ENCODE measurements at places on chromosomes 6 and 20.

DNA sequence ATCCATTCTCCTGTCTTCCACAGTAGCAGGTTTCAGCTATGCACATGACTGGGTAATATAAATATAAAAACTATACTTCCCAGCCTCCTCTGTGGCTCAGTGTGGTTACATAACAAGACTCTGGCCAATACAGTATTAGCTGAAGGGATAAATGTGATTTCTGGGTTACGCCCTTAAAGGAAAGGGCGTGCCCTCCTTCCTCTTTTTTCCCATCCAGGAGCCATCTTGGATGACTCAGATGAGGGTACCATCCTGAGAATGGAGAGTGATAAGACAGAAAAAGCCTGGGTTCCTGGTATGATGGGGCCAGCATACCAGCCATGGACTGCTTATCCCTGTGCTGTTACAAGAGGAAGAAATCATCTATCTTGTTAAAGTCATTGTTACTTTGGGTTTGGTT is 123.3 kb downstream of the NFATC2 start:
- DNase-seq, result no peak

DNA sequence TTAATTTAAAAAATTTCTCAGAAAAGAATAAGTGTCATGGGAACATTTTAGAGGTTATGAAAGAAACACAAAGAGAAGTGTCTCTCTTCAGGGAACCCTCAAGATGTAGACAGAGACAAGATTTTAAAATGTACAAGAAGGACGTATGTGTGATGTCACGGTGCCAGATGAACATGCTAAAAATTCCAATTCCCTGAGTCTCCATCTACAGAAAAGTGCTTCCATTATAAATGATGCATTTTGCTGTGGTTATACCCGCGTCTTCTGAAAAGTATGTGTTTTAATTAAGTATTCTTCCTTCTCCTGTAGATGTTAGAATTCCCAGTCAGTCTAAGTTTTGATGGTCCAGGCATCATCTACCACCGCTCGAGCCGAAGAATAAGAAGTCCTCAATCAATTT is 489.1 kb downstream of the PREX1 start:
- no peak for DNase-seq

GRCh38 chr6:135703621-135704020 is 147.9 kb upstream of the PDE7B start:
- DNase-seq, result no peak

DNA sequence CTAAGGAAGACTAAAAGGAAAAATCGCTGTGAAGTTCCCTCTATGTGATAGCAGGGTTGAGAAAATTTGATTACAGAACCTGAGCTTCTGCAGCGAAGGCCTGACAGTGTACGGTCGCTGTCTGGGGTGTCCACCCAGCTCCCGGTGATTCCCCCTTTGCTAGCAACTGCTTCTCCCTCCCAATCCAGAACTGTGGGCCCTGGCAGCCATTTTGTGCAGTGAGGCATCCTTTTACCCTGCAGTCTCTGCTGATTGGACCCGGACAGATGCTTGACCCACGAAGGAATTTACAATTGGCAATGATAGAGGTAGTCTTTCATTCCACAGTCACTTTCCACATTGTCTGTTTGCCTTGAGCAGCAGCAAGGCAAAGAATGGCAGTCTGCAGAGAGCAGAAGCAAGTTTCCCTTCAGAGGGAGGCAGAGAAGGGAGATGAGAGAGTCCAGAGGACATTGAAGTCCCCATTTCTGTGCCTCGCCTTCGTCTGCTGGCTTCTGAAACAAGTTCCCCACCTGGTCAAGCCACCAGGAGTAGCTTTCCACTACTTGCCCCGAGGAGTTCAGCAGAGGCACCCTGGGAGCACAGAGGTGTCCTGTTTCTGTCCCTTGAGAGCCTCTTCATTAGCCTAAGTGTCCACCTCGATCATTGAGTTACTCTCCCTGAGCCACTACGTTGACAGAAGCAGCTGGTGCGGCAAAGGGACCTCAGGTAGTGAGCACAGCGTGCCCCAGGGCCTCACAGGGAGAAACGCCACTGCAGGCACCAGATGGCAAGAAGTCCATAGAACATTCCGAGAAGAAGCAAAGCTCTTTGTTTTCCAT is 370.3 kb downstream of the NRN1 start:
- no peak for DNase-seq

- DNase-seq, result no peak
Measured at GRCh38 chr20:59032713-59033059, 551 bp upstream of the ATP5F1E start.

DNA sequence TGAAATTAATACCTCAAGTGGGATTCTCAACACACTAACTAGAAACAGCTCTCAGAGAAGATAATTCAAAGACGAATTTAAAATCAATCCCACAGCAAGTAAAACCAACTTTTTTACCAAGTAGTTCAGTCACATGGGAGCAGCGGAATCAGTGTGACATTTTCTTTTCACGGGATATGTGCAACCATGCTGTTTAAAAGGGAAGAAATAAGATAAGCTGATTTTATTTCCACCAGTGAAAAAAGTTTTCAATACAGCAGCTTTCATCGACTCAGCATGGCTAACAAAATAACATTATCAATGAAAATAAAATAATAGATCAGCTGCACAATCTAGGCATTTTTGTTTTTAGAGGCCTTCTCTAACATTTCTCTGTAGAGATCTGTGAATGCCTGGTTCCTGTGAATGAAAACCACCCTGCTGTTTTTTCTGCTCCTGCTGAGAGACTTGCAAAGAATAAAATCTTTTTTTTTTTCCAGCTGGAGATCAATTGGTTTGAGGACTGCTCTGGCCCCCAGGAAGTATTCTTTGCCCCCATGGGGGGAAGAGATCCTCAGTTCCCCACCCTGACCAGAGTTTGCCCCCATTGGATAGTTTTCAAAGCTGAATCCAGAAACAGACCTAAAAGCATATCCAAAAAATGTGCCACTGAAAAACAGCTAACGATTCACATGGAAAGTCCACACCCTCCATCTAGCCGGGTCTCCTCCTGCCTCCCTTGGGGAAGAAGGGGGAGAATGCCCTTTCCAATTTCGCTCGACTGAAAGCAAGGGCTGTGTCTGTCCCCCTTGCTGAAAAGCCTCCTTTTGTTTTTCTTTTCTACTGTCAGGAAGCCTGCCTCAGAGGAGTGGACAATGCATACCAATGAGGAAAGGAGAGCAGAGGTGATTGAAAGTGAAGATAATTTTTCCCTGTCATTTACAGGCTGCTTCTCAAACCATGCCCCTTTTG is 317.6 kb downstream of the PRKN start:
- no peak for DNase-seq

GRCh38 chr6:73348550-73349204 is 5.4 kb downstream of the DPPA5 start:
- DNase-seq, result no peak

DNA sequence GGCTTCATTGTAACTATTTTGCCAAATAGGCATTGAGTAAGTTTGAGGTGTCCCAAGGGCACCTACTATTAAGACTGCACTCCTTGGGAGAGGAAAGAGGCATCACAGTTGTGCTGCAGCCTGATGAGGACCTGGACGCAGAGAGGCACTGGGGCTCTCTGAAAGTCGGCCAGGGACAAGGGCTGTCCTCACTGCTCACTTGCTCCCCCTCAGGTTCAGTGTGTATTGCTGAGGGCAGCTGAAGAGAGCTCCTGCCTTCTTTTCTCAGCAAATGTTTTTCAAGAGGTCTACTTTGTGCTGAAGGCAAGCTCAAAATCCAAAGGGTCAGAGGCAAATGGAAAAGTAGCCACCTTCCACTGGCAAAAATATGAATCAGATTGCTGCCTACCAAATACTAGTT is 331.8 kb downstream of the RIMS1 start:
- no peak for DNase-seq

DNA sequence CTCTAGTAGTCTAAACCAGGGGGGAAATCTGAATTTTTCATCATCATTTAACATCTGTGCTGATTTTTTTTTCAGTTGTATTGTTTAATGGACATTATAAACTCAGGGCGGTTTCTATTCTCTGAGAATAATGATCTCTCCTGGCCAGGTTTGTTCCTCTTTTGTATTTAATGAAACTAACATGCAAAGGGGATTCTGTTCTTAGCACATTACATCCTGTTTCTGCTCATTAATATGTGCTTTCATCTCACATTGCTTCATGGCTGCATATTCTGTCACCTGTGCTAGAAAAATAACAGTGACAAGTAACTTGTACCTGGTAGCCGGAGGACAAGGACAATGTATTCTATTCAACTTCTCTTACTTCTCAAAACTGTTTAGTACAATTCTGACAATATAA is 806 bp downstream of the HLA-DOB start:
- no peak for DNase-seq

GRCh38 chr6:136284909-136285308 is 4.7 kb downstream of the BCLAF1 start:
- DNase-seq, result no peak

- no peak for DNase-seq
Measured at GRCh38 chr20:37777012-37777950, 83.5 kb downstream of the CTNNBL1 start.

DNA sequence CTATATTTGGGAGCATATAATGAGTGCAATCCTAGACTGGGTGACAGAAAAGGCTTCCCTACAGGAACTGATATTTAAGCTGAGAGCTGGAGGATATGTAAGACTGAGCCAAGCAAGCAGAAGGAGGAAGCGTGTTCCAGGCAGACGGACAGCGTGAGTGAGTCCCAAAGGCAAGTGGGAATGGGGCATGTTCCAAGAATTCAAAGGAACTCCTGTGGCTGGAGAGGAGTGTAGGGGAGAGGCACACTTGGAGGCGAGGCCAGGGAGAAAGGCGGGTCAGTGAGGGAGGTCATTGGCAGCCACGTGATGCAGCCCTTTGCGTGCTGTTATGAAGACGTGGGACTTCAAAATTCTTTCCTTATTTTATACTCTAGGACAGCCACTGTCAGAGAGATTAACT is 27.9 kb upstream of the SGK1 start:
- DNase-seq, result no peak

GRCh38 chr6:158954753-158955152 is 45.2 kb downstream of the RSPH3 start:
- no peak for DNase-seq

GRCh38 chr6:25326126-25326525 is 47.0 kb downstream of the CARMIL1 start:
- no peak for DNase-seq

- DNase-seq, result no peak
Measured at GRCh38 chr6:168165373-168165772, 86.4 kb upstream of the FRMD1 start.

DNA sequence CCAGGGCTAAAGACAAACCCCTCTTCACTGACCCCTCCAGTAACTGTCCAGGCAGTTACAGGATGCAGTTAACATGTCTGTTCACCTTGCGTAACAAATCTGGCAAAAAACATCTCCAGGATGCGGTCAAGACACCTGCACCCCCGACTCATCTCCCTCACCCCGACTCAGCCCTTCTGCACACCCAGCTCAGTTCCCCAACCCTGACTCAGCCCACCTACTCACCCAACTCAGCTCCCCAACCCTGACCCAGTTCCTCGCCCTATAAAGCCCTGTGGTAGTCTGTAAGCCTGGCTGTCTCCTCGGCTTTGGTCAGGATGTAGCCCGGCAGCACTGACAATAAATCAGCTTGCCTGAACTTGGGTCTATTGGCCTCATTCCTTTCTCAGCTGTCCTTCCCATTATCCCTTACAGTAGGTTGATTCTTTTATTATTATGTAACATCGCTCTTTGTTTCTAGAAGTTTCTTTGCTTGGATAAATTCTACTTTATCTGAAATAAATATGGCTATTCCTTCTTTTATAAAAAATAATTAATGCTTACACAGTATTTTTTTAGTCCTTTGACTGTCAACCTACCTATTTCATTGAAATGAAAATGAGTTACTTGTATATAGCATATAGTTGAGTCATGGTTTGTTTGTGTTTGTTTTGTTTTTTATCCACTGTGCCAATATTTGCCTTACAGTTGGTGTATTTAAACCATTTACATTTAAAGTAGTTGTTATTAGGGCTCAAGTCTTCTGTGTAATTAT is 12.9 kb upstream of the ADTRP start:
- DNase-seq, result no peak

DNA sequence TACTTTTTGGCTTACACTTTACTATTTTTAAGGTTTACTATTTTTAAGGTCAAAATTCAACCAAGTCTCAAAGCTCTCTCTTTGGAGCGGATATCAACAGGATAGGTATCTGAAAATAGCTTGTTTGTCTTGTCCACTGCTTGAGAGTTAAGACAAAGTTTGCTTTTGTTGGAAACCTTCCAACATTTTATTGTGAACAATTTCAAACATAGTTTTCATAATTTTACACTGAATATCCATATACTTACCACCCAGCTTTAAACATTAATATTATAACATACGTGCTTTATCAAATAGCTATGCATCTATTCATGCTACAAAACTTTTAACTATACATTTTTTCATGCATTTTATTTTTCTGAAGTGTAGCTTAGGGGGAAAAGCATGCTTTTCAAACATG is 109.9 kb downstream of the FYN start:
- no peak for DNase-seq

DNA sequence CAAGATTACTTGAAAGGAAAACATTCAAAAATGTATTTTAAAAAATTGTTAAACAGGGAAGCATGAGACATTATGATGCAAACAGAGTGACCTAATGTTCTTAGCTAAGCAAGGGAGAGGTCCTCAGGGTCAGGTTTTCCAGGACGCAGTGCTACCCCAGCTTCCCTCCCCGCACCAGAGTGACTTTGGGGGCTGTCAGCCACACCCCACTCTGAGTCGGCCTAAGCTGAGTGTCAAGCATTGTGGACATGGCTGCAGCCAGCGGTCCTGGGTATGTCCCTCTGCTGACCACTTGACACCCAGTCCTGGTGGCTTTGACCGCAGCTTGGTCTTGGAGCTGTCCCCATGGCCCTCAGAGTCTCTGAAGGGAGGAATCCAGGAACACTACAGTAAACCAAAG is 54.9 kb upstream of the CD93 start:
- DNase-seq, result no peak

DNA sequence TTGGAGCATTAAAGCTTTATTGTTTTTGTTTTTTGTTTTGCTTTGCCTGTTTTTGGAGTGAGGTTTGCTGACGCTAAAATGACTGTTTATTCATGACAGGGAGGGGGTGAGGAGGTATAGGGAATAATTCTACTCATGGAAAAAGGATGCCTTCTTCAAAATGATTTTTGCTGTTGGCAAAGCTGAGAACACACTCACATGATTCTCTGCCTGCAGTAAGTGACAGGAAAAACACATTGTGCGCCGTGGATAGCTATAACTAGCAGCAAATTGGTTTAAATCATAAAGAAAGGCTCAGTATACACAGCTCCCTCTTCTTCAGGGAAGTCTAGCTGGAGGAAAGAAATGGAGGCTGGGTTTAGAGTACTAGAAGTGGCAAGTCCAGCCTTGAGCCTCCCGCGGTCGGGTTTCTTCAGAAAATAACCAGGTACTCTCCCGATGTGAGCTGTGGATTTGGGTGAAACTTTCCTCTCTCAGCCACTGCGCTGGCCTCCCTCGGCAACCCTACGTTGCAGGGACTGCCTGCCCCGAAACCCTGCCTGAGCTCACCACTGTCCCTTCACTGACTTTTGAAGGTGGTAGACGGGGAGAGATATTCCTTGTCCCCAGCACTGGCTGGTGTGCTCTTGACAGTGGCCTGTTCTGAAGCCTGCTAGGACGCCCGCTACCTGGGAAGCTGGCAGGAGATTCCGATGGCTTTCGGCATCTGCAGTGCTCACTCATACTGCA is 278.2 kb downstream of the NRN1 start:
- no peak for DNase-seq

- DNase-seq, result no peak
Measured at GRCh38 chr6:1786455-1787453, 177.0 kb downstream of the FOXC1 start.

GRCh38 chr6:155604991-155605390 is 149.4 kb upstream of the NOX3 start:
- DNase-seq, result no peak

GRCh38 chr6:156988276-156989158 is 211.3 kb downstream of the ARID1B start:
- DNase-seq, result no peak

GRCh38 chr6:145829102-145829501 is 14.5 kb upstream of the FBXO30 start:
- DNase-seq, result no peak
